ENCODE measurements at places on chromosomes 11 and 22.

- no peak for DNase-seq
Observed at GRCh38 chr11:31808721-31809540, 2.2 kb downstream of the PAX6 start.

GRCh38 chr11:106679581-106679980, 338.7 kb downstream of the GUCY1A2 start:
- DNase-seq = no peak

GRCh38 chr11:118291477-118292135, 12.9 kb upstream of the CD3E start:
- DNase-seq = no peak

- DNase-seq = no peak
Observed at GRCh38 chr11:131885431-131885830, 515.0 kb downstream of the NTM start.

DNA sequence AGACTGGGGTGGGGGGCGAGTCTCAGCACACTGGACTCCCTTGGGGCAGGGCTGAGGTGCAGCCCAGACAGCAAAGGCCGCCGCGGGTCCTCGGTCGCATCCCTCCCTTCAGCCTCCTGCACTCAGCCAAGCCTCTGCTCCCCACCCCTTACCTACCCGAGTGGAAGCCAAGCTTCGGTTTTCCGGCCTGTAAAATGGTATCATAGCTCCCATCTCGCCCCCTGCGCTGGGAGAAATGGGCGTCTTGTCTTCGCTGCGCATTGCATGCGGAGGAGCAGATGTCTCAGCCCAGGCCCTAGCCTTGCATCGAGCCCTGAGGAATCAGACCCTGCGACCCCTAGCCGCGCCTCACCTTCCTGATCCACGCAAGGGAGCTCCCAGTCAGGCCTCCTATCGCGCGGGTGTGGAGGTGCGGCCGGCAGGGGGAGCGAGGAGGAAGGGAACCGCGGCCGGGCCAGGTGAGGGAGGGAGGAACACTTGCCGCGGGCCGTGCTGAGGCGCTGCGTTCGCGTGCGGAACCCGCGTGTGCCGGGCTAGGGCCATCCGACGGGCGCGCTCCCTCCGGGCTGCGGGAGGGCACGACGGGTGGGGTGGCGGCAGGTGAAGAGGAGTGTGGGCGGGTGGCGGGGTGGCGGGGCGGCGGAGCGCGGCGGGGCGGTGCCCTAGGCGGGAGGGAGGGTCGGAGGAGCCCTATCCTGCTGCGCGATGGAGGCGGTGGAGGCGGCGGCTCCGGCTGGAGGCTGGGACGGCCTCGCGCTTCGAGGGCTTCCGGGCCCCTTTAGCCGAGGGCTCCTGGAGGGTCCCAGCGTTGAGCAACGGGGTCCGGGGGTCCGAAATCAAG, 4.1 kb upstream of the TBX1 start:
- peak; percentile 71 for DNase-seq

DNA sequence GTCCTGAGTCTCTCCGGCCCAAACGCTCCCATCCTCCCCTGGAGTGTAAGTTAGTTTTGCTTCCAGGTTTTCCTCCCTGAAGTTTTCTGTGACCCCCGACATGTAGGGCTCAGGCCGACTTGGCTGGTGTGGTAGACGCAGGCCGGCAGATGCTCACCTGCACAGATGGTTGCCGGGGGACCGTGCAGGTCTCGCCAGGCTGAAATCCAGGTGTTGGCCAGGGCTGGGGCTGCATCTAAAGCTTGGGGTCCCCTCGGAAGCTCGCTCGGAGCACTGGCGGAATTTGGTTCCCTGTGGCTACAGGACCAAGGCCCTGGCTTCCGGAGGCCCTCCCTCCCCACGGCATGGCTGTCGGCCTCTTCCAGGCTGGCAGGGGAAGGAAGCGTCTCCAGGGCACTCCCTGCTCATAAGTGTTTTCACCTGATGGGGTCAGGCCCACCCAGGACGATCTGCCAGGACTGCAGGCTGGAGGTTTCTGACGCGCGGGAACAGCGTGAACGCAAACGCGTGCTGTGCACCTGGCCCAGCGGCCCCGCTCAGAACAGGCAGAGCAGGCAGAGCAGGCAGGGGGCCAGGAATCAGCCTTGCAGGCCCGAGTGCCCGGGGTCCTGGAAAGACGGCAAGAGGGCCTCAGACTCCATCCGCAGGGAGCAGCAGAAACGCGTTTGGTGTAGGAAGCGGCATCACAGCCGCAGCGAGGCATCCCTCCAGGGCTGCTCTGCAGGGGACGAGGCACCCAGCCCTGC, 258.2 kb downstream of the BRD1 start:
- DNase-seq = no peak

- DNase-seq = no peak
Observed at GRCh38 chr22:49053578-49053977, 774.1 kb downstream of the BRD1 start.

GRCh38 chr22:42549331-42550060, 4.3 kb upstream of the SERHL2 start:
- DNase-seq = no peak

DNA sequence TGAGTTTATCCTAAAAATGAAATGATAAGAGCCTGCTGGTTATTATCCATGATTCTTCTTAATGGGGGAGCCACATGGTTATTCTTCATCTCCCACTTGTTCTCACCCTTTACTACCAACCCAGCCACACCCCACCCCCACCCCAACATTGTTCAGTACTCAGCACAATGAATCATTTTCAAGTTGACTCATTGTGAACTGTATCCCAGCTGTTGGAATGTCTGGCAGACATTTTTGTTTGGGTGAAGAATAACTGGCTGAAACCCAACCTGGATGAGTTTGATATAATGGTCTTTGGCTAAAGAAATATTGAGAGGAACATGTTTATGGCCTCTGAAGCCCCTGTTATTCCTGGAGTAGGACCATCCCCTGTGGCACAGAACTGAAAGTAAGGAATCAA, 136.2 kb downstream of the ELP4 start:
- no peak for DNase-seq

DNA sequence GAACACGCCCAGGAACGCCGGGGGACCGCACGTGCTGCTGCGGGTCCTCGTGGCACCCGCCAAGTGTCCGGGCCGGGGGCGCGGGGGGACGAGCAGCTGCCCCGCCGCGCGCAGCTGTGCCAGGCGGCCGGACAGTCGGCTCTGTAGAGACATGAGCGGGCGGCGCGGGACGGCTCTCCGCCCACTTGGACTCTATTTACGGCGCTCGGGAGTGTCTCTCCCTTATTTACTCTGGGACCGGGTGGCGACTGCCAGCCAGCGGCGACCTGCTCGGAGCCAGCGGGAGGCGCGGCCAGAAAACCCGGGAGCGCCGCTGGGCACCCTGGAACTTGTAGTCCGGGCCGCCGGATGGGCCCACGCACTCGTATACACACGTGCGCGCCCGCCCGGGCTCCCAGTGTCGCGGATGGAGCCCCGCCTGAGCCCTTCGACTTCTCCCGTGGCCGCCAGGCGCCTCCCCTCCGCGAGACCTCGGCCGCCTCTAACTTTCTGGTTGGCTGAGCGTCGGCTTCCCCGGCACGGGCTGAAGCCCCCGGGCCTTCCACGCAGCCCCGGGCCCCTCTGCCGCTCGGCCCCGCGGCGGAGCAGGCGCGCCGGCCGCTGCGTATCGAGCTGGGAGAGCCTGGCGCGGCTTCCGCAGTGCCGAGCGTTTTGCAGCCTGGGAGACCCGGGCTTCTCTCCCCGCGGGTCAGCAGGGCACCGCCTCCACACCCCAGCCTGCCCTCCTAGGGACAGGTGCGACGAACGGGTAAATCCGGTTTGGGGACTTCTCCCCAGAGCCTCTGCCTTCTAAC, at the start of gene MACROD1:
Gene MACROD1 (minus strand): TSS at position 272 of the 794 bp plus-strand sequence. CDS start 119 bp downstream, at position 153.
- peak; percentile 92 for DNase-seq

DNA sequence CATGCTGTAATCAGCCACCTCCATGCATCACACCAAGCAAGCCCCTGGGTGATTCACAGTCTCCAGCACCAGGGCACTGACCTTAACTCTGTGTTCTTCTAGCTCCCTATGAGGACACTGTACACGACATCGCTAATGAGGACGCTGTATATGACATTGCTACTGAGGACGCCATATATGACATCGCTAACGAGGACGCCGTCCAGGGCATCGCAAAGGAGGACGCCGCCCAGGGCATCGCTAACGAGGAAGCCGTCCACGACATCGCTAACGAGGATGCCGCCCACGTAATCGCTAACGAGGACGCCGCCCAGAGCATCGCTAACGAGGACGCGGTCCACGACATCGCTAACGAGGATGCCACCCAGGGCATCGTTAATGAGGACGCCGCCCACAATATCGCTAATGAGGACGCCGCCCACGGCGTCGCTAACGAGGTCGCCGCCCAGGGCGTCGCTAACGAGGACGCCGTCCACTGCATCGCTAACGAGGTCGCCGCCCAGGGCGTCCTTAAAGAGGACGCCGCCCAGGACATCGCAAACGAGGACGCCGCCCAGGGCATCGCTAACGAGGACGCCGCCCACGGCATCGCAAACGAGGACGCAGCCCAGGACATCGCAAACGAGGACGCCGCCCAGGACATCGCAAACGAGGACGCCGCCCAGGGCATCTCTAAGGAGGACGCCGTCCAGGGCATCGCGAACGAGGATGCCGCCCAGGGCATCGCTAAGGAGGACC, 34.5 kb upstream of the DGCR6L start:
- no peak for DNase-seq

- DNase-seq = no peak
Observed at GRCh38 chr11:72267956-72268617, 24.1 kb upstream of the PHOX2A start.
